Mesothelial cell of epicardium (in vitro differentiated cells): ENCODE measurements at places on chromosomes 11 and 22. TPM values are rescaled to one million over a fixed set of nuclear protein-coding genes. Genes with fewer than 3 reads are reported as not detected.
A peak's percentile ranks its signal among the peaks of the same experiment; 100 is the strongest.

GRCh38 chr11:13091804-13092203 is 82.7 kb downstream of the RASSF10 start:
- no peaks in the 10 kb centered on the region for H3K4me1 ChIP-seq
- DNase-seq: no peak
- H3K27ac ChIP-seq: no peak overlapping the region
- H3K4me3 ChIP-seq: no peak overlapping the region
- no peaks in the 10 kb centered on the region for H3K36me3 ChIP-seq

OR51E2 gene
- total RNA-seq: 0.11 TPM in 1 of 3 replicates, not detected in the others

C1QTNF4 gene
- total RNA-seq: 4.7 to 5.6 TPM (median 4.7 TPM) in 3 replicates

DNA sequence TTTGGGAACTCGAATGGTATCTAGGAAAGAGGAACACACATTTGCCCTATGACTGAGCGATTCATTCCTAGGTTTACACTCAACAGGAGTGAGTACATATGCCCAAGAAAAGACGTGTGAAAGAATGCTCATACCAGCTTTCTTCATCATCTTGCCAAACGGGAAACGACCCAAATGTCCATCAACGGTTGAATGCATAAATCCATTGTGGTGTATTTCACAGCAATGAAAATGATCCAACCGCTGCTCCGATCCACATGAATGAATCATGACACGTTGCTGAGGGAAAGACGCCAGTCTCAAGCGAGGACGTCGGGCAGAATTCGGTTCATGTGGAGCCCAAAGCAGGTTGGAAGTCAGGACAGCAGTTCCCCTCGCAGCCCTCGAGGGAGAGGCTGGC is 71.5 kb downstream of the CYTH4 start:
- H3K27me3 ChIP-seq: peaks cover 36% of the 10 kb centered on the region
- no peaks in the 10 kb centered on the region for H3K4me1 ChIP-seq
- H3K4me3 ChIP-seq: no peak overlapping the region

- no peak overlapping the region for H3K4me3 ChIP-seq
- no peaks in the 10 kb centered on the region for H3K36me3 ChIP-seq
- no peak for DNase-seq
- no peak overlapping the region for H3K27ac ChIP-seq
Observed at GRCh38 chr11:69305885-69306540, 12.1 kb downstream of the MYEOV start.

NXPE2 gene
- total RNA-seq: 0.20 to 0.34 TPM (median 0.22 TPM) in 3 replicates

GRCh38 chr11:38014405-38014804 is 1416.4 kb upstream of the RAG2 start:
- peaks cover 3% of the 10 kb centered on the region for H3K4me1 ChIP-seq
- no peak overlapping the region for H3K4me3 ChIP-seq
- H3K36me3 ChIP-seq: no peaks in the 10 kb centered on the region
- DNase-seq: no peak

- H3K36me3 ChIP-seq: peaks cover 5% of the 10 kb centered on the region
- H3K4me1 ChIP-seq: peaks cover 4% of the 10 kb centered on the region
- peaks cover 17% of the 10 kb centered on the region for H3K27me3 ChIP-seq
Observed at GRCh38 chr22:24813861-24814770, 8.1 kb downstream of the SGSM1 start.

GRCh38 chr11:117816151-117816741 is 8.3 kb downstream of the FXYD2 start:
- peak overlapping the region; percentile 30 for H3K4me3 ChIP-seq
- no peaks in the 10 kb centered on the region for H3K36me3 ChIP-seq
- H3K4me1 ChIP-seq: peaks cover 63% of the 10 kb centered on the region

- peaks cover 23% of the 10 kb centered on the region for H3K27me3 ChIP-seq
- peaks cover 3% of the 10 kb centered on the region for H3K4me1 ChIP-seq
- H3K36me3 ChIP-seq: no peaks in the 10 kb centered on the region
- H3K27ac ChIP-seq: peak overlapping the region; percentile 72
Observed at GRCh38 chr11:64608636-64609035, 17.6 kb downstream of the SLC22A12 start.

DNA sequence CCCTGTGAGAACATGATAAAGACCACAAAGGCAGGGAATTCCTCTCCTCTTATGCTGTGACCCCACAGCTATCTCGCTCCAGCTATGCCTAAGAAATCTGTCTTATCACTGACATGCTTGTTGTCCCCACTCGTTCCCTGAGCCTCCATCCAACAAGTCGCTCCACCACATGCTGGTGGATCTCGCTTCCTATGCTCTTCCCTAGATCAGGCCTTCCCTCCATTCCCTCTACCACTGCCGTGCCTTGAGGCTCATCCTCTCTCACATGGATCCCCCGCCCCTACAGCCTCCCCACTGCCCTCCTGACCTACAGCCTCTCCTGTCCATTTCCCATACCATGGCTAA is 1.4 kb upstream of the DGAT2 start:
- no peak overlapping the region for H3K27ac ChIP-seq
- no peak for DNase-seq
- peaks cover 50% of the 10 kb centered on the region for H3K27me3 ChIP-seq
- H3K4me3 ChIP-seq: peak overlapping the region; percentile 9
- no peaks in the 10 kb centered on the region for H3K36me3 ChIP-seq
- peaks cover 14% of the 10 kb centered on the region for H3K4me1 ChIP-seq

TRIM49 gene
- not detected in 3 replicates for total RNA-seq

- H3K27me3 ChIP-seq: no peaks in the 10 kb centered on the region
- DNase-seq: no peak
- H3K4me3 ChIP-seq: no peak overlapping the region
- no peaks in the 10 kb centered on the region for H3K4me1 ChIP-seq
- H3K27ac ChIP-seq: no peak overlapping the region
Observed at GRCh38 chr11:61472868-61473267, 35.7 kb upstream of the LRRC10B start.

DNA sequence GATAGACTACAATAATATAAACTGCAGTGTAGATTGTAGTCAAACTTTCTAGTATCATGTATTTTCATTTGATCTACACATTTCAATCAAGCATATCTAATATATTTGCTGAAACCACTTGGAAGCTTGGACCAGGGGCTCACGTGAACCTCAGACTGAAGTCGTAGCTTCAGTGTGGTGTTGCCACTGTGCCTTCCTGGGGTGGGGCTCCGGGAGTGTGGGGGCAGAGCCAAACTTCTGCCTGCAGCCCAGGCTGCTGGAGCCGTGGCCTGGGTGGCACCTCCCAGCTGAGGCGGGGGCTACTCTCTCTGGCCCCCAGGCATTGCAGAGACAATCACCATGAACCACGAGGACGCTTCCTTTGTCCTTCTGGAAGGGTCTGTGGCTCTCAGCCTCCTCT is 36.3 kb upstream of the IGSF9B start:
- peaks cover 64% of the 10 kb centered on the region for H3K27me3 ChIP-seq
- no peak overlapping the region for H3K27ac ChIP-seq
- DNase-seq: no peak
- H3K4me3 ChIP-seq: no peak overlapping the region

TCIRG1 gene
- 60.0 to 63.4 TPM (median 60.5 TPM) in 3 replicates for total RNA-seq
